ENCODE measurements at places on chromosomes 7 and 10.
A peak's percentile ranks its signal among the peaks of the same experiment; 100 is the strongest.

DNA sequence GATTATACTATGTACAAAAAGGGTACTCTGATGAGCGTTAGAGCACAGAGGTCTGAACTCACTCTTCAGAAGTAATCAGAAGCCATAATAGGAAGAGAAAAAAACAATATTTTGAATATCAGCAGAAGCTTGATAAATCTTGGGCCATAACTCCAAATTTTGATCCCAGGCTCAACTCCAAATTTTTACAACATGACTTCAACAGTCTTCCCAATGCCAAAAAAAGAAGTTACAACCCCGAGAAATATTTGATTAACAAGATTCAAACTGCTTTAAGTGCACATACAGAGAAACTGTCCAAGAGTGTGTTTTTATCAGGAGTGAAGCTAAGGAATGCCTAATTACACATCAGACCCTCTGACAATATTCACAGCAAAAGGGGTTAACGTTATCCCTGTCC lies 7.5 kb downstream of the MPP7 start:
- ATAC-seq: no peak

- no peak for ATAC-seq
These were observed 38.6 kb downstream of the MYO3A start for GRCh38 chr10:25972631-25973030.

GRCh38 chr7:44454348-44454747 lies 36.1 kb downstream of the NUDCD3 start:
- no peak for ATAC-seq

GRCh38 chr7:21938463-21938862 lies 7.2 kb downstream of the CDCA7L start:
- no peak for ATAC-seq

DNA sequence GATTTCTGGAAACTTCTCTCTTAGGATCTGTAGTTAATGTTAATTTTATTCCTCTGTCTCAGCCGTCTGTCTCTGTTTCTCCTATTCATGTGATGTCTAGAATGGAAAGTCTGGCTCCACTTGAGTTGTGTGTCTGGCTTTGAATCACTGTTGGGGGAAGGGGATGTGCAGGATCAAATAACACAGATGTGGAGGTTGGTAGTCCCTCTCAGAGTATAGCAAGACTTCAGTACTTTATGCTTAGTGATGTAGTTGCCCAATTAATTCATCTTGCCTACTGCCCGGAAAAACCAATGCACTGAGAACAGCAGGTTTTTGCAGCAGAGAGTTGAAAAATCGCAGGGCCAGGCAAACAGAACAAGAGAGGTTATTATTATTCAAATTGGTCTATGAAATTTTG lies 79.2 kb downstream of the PHTF2 start:
- ATAC-seq: peak; percentile 59

GRCh38 chr7:131312838-131313237 lies 14.8 kb upstream of the MKLN1 start:
- ATAC-seq: no peak

DNA sequence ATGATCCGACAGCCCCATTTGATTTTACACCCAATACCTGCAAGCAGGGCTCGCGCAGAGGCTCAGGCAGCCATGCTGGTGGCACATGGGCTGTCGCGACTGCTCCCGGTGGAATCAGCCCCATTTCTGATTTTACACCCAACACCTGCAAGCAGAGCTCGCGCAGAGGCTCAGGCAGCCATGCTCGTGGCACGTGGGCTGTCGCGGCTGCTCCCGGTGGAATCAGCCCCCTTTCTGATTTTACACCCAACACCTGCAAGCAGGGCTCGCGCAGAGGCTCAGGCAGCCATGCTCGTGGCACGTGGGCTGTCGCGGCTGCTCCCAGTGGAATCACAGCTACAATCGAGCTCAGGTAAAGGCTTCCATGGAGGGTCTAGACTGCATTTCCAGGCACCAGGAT lies 244.1 kb downstream of the PTPRN2 start:
- no peak for ATAC-seq
